ENCODE measurements at places on chromosomes 5 and 9.

DNA sequence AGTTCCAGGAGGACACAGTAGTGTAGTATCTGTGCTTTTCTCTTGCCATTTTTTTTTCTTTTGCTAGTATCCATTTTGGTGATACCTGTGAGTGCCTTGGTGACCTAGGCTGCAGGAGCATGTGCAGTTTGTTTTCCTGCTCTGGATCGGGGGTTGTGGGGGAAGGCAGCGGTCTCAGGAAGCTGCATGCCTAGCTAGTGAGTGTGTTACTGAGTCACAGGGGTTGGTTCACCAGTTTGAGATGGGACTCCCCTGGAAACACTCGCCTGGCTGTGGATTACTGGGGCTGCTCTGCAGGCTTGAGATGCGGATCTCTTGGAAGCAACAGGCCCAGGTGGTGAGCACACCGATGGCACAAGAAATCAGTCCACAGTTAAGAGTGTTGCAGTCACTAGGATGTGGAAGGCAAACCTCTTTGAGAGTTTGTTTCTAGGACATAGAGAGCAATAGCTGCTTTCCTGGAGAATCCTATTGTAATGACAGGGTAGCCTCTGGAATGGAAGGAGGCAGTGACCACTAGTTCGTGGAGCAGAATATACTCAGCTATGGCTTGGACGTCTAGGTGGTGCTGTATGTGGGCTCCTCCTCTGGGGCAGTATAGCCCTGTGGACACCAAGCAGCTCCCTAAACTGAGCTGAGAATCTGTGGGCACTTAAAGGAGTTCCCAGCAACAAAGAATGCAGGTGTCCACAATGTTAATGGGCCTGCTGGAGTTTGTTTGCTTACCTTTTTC is 20.0 kb upstream of the SPATA31E1 start:
- DNase-seq = no peak

- DNase-seq = no peak
These were observed 143.9 kb downstream of the C9orf50 start for GRCh38 chr9:129476821-129477611.

GRCh38 chr5:146363161-146363874 is 24.7 kb downstream of the POU4F3 start:
- no peak for DNase-seq

- no peak for DNase-seq
These were observed 2.2 kb downstream of the SLC26A2 start for GRCh38 chr5:149962601-149963300.

DNA sequence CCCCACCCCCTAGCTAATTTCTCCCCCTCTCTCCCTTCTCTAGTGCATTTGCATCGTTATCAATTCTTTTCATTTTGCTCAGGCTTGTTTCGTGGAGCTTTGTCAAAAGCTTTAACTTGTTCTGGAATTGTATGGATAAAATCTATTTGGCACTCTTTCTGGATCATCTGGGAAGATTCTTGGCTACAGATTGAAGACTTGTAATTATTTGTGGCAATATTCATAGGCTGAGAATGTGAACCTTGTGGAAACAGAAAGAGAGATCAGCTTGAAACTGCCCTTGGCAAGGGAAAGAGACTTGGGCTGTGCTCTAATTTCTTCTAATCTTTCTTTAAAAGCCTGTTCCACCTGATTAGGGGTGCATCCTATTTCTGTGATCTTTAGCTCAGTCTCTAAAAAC is 340.6 kb upstream of the DAB2 start:
- DNase-seq = no peak

DNA sequence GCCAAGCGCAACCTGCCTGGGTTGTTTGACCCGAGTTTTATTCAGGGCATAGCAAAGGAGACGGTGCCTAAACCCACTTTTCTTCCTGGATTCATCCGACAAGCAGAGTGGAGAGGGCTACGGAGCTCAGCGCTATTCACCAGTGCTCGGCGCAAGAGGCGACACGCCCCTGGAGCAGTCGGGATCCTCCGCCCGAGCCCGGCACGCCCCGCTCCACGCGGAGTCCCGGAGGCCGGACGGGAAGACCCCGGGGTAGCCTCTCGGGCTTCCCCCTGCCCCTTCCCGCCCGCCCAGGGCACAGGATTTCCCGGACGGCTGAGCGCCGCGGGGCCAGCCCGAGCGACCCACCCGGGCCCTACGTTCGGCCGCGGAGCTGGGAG is 427 bp downstream of the SERINC5 start:
- DNase-seq = peak; percentile 64

DNA sequence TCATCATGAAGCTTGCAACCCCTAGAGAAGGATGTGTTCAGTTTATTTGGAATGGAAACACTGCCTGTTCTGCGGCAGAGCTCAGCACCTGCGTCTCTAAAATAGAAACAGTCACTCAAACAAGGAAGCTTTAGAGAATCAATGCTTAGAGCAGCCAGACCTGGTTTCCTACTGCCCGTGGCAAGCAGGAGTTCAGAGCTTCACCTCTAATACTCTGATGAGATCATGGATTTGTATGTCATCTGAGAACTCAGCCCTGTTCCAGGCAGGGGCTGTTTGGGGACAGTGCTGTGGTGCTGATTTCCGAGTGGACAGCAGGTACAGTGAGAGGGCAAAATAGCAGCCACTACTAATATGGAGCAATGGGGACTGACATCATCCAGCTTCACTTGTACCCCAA is 236.0 kb upstream of the IRX1 start:
- DNase-seq = no peak

Measured in midbrain (tissue), 1 donor.